D721Med (cell line): ENCODE measurements at places on chromosomes 5 and 9.

DNA sequence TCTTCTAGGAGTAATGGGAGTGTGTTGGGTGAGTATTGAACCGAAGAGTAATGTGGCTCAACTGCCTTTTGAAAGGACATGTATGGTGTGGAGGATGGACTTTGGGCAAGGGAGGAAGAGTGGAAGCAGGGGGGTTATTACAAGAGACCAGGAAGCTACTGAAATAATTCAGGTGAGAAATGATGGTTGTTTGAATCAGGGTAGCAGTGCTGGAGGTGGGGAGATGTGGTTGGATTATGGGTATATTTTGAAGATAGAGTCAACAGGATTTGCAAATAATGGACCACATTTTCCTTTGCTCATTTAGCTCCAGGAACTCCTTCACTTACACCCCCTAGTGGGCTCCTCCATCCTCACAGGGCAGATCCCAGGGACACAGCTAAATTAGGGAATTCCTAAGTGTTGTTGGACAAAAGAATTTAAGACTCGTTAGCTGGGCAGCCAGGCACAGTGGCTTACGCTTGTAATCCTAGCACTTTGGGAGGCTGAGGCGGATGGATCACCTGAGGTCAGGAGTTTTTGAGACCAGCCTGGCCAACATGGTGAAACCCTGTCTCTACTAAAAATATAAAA is 1.2 kb upstream of the SLC4A9 start:
- DNase-seq = no peak

DNA sequence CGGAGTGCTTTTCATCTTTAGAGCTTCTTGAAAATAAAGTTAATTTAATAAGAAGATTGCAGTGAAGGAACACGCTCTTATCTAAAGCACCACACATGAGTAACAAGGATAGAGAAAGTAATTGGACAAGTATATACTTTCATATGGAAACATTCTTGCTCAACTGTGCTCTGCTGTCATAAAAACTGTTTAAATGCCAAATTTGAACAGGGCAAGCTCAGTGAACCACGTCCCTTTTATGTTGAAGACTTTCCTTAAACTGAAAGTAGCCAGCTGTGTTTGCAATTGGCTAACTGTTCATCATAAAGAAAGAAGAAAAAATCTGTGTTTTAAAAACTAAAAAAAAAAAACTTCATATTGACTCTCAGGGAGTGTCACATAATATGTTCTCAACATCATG is 1610.7 kb upstream of the C9orf72 start:
- DNase-seq = no peak

- DNase-seq = no peak
Observed at GRCh38 chr9:19288081-19288480, 57.6 kb downstream of the DENND4C start.

DNA sequence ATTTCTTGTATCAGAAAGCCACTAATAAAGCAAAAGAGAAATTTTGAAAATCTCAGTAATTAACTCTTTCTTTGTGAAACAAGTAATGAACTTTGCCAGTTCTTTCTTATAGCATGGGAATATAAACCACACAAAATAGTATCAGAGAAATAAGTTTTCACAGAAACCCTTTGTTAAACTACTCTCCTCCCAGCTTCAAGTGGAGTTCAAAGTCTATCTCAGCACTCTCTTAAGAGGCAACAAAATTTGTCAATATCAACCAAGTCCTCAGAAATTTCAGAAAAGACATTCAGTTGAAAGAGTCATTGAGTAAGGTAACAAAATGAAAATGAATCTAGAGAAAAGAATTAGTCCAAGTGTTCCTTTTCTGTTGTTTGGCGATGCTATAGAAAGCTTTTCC is 89.3 kb downstream of the NTRK2 start:
- DNase-seq = no peak

DNA sequence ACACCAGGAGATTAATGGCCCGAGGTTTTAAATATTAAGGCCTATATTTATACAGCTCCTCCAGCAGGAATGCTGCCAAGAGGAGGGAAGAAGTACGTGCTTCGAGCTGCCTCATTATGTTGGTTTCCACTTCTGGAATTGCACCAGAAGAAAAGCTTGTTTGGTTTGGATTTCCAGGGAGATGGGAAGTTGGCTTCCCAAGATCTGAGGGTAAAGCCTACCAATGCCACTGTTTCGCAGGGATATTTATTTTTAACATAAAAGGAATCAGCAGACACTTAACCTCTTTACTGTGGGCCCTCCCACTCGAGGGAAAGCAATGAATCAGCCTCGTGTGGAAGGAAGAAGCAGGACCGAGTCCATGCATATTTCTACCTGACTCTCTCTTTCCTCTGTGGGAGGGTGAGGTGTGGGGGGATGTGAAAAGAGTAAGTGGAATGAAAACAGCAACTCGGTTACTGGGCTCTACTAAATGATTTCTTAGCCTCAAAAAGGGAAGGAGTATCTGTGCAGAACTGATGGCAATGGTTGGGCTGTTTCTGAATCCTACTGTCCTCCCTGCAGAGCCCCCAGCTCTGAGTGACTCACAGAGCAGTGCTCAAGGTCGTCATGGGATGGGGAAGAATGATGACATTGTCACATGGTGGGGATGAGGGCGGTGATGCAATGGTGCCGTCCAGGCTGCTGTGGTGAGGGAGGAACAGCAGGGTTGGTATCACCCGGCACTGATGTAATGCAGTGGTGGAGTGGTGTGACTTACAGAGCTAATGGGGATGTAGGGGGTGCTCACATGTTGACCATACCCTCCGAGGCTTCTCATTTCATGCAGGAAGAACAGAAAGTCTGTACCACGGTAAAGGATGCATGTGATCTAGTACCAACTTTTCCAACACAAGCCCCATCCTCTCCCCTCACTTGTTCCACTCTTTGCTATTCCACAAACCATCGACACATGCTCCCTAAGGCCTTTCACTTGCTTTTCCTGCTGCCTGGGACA is 215.0 kb upstream of the PANK3 start:
- no peak for DNase-seq

GRCh38 chr9:110714314-110714713 is 45.7 kb downstream of the MUSK start:
- DNase-seq = no peak

DNA sequence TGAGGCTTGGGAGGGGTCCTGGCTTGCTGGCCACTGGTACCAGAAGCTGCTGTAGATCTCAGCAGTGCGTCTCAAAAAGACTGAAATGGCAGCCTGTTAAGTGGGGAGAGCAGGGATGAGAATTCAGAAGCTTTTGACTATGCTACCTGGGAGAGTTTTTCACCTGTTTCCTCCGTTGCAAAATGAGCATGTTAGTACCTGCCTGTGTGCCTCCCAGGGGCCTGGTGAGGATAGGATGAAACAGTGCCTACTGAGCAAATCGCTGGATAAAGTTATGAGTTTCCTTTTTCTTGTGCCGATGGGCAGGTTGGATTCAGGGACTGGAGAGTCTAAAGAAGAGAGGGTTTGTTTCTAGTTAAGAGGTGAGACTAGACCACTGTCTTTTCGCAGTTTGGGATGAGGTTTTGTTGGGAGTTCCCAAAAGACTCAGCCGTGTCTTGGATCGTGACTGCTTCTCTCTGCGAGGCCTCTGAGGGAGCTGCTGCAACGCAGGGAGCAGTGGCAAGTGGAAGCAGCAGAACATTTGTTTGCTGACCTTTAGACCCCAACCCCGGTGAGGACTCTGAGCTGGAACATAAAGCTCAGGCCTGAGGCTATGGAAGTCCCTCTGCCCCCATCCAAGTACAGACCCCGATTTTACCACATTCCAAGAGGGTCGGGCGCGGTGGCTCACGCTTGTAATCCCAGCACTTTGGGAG is 1.4 kb downstream of the RALGPS1 start:
- DNase-seq = no peak

DNA sequence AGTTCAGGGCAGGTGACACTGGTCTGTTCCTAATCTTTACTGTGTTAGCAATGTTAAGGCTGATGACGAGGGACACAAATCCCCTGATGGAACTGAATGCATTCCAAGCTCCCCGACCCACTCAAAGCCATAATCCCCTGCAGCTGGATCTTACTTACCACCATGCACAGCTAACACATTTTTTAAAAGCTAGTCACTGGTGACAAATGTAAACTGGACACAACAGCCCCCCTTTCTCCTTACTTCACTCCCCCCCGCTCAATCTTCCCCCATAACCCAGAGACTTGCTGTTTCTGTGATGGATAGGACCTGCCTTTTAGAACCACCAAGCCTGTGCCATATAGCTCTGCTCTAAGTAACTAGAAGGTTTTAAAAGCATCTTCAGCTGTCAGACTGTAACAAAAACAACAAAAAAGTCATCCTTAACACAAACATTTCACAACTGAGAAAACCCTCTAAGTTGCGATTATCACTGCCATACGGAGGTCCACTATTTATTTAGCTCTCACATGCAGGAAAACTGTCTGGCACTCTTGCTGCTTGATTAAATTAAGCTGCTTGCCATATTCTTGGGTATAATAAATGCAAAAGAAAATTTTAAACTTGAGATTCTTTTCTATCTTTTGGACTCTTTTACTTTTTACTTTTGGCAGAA is 44.4 kb downstream of the BNC2 start:
- no peak for DNase-seq

GRCh38 chr5:37738057-37738691 is 101.7 kb downstream of the GDNF start:
- no peak for DNase-seq

DNA sequence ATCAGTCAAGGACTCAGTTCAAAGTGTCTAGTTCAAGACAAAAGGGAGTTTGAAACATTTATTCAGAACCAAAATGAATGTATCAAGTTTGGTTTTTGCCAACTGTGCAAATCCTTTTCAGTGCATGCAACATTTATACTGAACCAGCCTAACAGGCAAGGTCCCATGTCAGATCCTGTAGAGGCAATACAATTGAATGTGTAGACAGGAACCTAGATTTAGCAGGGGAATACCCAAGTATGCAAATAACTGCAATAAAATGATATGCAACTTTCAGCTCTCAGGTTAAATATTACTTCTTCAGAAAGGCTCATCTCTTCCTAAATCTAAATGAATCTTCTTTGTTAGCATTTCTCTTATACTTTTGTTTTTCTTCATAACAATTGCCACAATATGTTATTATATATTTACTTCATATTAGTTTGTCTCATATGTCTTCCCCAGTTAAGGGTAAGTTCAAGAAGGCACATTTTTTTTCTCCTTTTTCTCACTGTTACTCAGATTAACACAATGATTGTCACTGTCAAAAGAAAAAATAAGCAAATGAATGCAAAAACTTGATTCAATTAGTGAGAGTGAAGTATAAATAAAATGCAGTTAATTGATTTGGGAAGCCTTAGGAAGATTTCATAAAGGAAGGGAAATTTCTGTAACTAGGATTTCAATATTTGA is 163.9 kb upstream of the RASA1 start:
- DNase-seq = no peak

- DNase-seq = no peak
Observed at GRCh38 chr9:123250504-123250903, 17.9 kb downstream of the STRBP start.

DNA sequence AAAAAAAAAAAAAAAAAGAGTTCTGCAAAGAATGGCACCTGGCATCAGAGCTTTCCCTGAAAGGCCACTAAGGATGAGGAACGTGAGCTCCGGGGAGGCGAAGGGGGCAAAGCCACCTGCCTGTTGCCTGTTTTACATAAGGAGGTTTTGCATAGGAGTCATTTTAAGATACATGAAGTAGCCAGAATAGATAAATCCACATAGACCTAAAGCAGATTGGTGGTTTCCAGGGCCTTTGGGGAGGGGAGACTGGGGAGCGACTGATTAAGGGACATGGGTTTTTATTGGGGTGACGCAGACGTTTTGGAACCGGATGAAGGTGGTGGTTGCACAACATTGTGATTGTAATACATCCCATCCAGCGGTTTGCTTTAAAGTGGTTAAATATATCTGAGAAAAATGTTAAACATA is 7.1 kb downstream of the NEK6 start:
- DNase-seq = no peak

- DNase-seq = no peak
Observed at GRCh38 chr9:89078860-89079259, 87.6 kb downstream of the S1PR3 start.

DNA sequence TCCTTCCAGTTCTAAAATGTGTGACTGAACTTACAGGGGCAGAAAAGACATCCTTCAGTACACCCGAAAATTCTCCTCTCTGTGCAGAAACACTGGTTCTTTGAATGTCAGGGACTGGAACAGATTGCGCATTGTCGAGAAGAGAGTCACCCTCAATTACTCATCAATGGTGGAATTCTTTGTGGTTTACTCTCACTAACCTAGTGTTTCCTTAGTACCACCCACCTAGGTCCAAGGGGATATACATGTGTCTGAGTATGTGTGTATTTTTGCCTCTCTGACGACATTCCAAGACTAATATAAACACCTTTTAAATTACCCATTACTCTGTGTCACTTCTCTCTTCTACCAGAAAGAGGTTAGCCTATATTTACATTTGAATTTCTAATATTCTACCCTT is 660.8 kb downstream of the TLE1 start:
- no peak for DNase-seq

GRCh38 chr5:82418608-82418950 is 140.4 kb upstream of the RPS23 start:
- no peak for DNase-seq

DNA sequence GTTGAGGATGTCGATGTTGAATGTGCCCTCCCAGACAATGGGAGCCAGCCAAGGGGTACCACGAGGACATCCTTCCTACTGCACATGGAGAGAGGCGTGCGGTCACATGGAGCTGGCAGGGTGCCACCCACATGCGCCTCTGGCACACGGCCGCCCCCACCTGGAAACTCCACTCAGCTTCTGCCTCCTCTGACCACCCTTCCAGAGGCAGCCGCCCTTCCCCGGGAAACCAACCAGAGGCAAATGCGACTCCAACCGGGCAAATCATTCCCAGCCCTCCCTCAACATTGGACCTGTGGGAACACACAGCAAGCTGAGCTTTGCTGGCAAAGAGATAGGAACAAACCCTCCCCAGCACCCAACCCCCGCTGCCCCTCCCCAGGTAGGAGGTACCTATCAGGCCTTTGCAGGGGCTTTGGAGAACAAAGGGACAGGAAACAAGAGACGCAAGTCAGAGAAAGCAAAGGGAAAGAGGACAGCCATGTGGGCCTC is 17.5 kb downstream of the ABO start:
- DNase-seq = no peak

- DNase-seq = no peak
Observed at GRCh38 chr5:137086342-137086741, 412.8 kb downstream of the SPOCK1 start.

- DNase-seq = no peak
Observed at GRCh38 chr5:1374030-1374678, 29.3 kb upstream of the CLPTM1L start.

DNA sequence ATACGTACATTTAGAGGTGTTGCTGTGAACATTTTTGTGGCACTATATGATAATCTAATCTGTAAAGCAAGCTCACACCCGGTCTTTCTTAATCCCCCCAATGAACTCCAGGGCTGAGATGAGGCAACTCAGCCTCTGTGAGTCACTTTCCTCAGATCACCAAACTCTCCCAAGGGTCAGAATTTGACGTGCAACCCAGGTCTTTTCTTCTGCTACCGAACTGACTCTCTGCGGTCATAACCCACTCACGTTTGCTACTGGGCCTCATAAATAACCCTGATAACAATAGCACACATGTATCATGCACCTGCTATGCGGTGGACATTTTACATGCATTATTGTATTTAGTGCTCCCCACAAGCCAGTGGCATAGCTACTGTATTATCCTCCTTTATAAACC is 153.1 kb downstream of the DROSHA start:
- DNase-seq = no peak

GRCh38 chr5:168408561-168409305 is 77.5 kb upstream of the RARS1 start:
- no peak for DNase-seq
